ENCODE measurements at places on chromosomes 11 and 22.

DNA sequence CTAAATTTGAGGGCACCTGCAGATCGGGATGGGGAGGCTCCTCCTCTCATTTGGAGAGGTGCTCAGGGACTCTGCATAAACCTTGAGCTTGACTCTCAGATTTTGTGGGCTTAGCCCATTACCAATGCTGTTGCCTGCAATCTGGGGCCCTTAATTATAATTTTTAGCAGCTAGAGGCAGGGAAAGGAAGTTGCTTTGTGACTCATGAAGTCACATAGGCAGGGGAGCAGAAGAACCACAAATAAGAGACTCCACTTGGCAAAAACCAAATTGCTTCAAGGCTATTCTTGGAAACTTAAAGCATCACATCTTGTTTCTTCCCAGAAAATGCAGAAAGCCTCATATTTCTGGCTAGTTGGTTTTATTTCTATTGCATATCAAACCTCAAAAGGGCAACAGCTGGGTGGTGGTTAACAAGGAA, 46.9 kb downstream of the MICAL2 start:
- DNase-seq = peak; percentile 84

DNA sequence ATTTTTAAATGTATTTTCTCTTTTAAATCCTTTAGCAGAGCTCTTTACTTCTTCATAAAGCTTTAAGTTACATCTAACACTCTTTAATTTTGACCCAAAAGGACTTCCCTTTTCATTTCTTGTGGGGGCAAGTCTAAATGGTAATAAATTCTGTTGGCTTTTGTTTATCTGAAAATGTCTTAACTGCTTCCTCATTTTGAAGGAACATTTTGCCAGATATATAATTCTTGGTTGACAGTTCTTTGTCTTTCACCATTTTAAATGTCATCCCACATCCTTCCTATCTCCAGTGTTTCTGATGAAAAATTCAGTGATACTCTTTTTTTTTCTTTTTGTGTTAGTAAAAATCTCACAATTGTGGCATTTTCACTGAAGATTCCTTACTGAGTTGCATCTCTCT, 44.7 kb upstream of the ZBTB44 start:
- no peak for DNase-seq

GRCh38 chr22:28237112-28237511, 318.1 kb upstream of the PITPNB start:
- DNase-seq = no peak

DNA sequence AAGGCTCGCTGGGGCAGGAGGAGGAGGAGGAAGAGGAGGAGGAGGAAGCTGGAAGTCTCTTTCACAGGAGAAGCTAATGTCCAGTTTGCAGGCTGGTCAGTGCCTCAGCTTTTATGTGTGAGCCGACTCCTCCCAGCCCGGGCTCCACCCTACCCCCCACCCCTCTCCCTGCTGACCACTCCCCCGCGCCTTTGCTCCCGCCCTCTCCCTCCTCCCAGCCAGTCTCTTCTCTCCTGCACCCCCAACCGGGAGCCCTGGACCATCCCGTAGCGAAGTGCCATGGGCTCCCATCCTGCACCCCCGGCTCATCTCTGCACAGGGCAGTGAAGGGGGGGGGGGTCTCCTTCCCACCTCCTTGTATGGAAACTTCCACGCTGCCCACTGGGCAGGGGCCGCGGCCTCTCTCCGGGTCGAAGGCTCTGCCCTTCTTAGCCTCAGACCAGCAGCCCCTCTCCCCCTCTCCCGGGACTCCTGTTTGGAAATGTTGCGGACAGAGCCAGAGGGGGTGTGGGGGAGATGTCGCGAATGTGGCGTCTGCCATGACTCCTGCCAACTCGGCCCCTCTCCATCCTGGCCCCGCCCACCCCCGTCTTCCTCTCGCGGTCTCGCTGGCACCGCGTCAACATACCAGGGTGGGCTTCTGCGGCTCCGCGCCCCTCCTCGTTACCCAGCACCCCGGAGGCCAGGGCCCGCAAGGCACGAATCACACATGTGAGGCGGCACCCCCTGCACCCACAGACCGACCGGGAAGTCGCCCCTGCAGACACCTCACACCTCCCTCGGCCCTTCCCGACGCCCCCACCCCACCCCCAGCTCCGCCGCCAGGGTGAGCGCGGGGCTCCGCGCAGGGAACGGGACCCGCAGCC, 1.8 kb downstream of the IGF2 start:
- DNase-seq = no peak

DNA sequence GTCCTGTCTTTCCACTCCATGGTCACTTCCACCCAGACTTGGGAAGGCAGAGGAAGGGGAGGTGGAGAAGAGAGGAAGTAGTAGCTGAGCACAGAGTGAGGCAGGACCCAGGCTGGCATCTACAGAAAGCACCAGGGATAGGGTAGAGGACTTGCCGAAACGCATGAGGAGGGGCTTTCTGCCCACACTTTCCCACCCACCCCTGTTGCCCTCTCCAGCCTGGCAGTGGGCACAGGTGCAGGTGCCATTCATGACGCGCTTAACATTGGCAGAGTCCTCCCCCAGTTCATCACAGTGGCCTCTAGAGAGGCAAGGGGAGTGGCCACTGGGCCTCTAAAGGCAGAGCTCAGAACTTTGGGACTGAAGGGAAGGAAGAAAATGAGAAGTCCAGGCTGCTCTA, 81.9 kb downstream of the FEZ1 start:
- DNase-seq = no peak

Data from AG09309 (cell line).